ENCODE measurements at places on chromosomes 1 and 21. TPM values are rescaled to one million over a fixed set of nuclear protein-coding genes. Genes with fewer than 3 reads are reported as not detected.

- no peak for DNase-seq
These were observed 5.8 kb downstream of the S100A8 start for GRCh38 chr1:153384958-153385580.

DNA sequence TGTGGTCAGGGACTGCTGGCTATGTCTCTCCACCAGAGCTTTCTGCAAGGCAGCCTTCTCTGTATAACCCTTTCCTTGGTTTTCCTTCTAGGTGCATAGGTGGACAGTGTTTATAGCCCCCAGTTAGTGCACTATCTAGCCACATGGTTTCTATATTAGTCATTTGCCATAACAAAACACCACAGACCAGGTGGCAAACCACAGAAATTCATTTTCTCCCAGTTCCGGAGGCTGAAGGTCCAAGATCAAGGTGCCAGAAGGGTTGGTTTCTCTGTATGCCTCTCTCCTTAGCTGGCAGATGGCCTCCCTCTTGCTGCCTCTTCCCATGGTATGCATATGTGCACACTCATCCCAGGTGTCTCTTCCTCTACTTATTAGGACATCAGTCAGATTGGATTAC is 106.4 kb downstream of the KAZN start:
- no peak for DNase-seq

- DNase-seq: no peak
These were observed 3.8 kb downstream of the SERTAD4 start for GRCh38 chr1:210236386-210236839.

DNA sequence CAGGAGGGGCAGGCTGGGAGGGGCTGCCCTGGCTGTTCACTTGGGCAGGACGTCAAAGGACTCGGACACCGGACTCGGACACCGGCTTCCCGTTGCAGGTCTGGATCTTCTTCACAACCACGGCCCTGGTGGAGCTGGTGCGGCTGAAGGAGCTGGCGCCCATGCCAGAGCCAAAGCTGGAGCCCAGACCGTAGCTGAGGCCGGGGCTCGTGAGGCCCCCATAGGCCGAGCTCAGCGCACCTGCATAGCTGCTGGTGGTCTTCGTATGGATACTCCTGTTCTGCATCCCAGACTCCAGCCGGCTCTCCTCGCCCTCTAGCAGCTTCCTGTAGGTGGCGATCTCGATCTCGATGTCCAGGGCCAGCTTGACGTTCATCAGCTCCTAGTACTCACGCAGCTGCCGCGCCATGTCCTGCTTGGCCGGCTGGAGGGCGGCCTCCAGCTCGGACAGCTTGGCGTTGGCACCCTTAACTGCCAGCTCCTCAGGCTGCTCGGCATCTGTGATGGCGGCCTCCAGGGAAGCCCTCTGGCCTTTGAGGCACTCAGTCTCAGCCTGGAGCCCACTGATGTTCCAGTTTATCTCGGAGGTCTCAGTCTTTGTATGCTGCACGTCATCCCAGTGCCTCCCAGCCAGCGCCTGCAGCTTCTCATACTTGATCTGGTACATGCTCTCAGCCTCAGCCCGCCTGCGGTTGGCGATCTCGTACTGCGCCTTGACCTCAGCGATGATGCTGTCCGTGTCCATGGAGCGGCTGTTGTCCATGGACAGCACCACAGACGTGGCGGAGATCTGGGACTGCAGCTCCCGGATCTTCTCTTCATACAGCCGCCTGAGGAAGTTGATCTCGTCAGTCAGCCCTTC is 15.1 kb upstream of the KLF17 start:
- no peak for DNase-seq

- no peak for DNase-seq
These were observed 26.2 kb downstream of the ZMYND12 start for GRCh38 chr1:42429603-42430002.

- no peak for DNase-seq
These were observed 136.1 kb downstream of the PRDM2 start for GRCh38 chr1:13836136-13836535.

DNA sequence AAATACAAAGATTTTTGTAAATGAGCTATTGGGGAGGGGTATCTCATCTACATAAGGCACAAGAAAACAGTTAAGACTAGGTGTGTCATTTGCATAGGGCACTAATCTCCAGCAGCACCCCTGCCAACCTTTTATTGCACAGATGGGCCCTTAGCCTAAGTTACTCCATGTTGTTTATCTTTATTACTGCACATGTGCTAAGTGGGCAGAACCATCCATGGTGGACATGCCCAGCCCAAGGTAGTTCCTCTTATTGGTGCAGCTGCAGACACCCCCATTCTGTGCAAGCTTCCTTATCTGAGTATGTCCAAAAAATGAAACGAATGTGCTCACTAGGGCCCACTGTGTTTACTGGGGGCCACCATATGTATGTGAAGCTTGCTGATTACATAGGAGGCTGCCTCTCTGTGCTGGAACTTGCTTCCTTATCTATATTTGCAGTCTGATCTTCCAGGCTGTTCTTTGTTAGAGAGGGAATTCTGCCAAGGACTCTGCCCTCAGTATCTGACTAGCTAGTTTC is 77.3 kb upstream of the NEK7 start:
- DNase-seq: no peak

DNA sequence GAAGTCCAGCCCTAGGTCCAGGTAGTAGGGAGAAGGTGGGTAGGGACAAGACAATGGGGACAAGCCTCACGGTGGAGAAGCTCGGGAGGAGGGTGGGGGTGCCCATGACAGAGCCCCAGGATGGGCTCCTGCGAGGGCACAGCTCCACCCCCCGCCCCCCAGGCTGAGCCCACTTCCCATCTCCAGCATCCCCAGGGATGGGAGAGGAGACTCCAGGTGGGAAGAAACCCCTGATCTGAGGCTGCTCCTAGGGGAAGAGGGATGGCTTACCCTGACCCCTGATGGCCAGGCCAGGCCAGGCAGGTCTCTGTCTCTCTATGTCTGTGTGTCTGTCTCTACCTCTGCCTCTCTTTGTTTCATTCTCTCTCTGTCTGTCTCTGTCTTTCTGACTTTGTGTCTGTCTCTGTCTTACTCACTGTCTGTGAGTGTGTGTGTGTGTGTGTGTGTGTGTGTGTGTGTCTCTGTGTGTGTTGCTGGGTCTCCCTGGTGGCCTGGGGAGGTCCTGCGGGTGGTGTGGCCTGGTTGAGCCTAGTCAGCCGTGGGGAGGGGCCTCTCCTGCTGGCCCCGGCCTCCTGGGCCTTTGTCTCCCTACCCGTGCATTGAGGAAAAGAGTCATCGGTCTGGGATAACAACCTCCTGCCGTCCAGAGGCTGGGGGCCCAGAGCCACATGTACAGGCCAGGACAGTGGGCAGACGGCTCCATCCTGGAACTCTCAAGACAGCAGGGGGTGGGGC is 45.7 kb downstream of the WNT9A start:
- DNase-seq: no peak

- DNase-seq: no peak
These were observed 242.1 kb downstream of the GRIK1 start for GRCh38 chr21:29697555-29698193.

- no peak for DNase-seq
These were observed 12.9 kb downstream of the TOR3A start for GRCh38 chr1:179094818-179095217.

DNA sequence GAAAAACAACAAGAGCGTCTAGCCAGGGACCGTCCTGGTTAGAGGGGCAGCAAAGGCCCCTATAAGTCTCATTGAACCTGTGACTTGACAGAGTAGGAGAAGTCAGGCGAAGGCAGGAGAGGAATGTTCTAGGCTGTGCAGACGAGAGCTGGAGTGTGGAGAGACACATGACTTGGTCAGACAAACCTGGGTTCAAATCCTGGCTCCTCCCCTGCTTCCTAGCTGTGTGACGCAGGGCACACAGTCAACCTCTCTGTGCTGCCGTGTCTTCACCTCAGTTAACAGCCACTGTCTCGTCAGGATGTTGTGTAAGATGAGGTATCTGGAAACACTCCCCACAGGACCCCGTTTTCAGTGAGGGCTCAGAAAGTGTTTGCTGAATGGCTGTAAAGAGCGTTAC is 15.6 kb downstream of the SLC66A1 start:
- no peak for DNase-seq

GRCh38 chr1:117527566-117528102 is 78.2 kb upstream of the TENT5C start:
- no peak for DNase-seq

The NBPF11 gene
- total RNA-seq: 4.7 TPM

The DISP1 gene
- total RNA-seq: 24.6 TPM

The OR2T33 gene
- not detected for total RNA-seq

The EPHX1 gene
- total RNA-seq: 6.3 TPM

The RNF207 gene
- not detected for total RNA-seq

The SPATA21 gene
- total RNA-seq: 0.05 TPM
